AML-193 (cell line): ENCODE measurements at places on chromosomes 4 and X.
A peak's percentile ranks its signal among the peaks of the same experiment; 100 is the strongest.

DNA sequence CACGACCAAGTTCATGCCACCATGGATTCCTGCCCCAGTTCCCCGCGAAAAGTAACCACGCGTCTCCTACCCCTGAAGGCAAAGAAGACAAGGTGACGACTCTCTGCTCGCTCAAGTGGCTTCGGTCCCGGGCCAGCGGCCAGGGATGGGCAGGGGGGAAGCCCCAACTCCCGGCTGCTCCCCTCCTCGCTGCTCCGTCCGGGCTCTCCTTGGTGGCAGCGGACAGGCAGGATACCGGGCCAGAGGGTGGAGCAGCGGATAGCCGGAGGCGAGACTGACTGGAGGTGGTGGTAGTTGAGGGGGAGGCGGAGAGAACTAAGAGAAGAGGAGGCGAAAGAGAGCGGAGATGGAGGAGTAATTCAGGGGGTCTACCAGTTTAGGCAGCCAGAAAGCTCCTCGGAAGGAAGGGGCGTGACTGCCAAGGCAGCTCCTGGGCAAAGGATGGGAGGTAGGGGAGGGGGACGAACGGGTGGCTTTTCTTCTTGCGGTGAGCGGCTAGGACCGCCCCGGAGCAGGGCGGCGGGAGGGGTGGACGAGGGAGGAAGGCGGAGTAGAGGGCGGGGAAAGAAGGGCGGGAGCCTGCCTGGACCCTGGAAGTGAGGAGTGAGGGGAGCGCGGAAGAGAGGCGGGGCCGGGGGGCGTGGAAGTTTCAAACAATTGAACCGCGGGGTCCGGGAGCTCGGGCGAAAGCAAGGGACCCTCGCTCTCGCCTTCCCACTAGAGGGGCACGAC is at the start of gene AMOT:
TSS of gene AMOT (minus strand) at position 450 of the 732 bp plus-strand sequence. CDS start 17,705 bp downstream, outside the sequence.
- peak; percentile 26 for DNase-seq

DNA sequence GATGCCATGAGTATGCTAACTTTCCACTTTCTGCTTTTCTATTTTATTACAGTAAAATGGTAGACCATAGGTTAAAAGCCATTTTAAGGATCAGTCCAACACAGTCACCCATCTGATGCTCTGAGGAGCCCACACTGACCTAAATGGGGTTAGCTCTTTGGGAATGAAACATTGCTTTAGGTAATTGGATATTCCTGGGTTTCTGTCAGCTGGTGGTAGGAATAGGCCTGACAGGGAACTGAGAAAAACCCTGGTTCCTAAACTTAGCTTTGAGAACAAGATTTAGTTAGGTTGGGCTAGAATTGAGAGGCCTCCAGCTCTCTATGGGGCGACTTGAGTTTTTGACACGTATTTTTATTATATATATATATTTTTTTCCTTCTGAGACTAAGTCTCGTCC is 40.4 kb downstream of the MCUB start:
- no peak for DNase-seq

- DNase-seq, result no peak
Measured at GRCh38 chr4:77802402-77802801, 16.8 kb downstream of the CNOT6L start.

DNA sequence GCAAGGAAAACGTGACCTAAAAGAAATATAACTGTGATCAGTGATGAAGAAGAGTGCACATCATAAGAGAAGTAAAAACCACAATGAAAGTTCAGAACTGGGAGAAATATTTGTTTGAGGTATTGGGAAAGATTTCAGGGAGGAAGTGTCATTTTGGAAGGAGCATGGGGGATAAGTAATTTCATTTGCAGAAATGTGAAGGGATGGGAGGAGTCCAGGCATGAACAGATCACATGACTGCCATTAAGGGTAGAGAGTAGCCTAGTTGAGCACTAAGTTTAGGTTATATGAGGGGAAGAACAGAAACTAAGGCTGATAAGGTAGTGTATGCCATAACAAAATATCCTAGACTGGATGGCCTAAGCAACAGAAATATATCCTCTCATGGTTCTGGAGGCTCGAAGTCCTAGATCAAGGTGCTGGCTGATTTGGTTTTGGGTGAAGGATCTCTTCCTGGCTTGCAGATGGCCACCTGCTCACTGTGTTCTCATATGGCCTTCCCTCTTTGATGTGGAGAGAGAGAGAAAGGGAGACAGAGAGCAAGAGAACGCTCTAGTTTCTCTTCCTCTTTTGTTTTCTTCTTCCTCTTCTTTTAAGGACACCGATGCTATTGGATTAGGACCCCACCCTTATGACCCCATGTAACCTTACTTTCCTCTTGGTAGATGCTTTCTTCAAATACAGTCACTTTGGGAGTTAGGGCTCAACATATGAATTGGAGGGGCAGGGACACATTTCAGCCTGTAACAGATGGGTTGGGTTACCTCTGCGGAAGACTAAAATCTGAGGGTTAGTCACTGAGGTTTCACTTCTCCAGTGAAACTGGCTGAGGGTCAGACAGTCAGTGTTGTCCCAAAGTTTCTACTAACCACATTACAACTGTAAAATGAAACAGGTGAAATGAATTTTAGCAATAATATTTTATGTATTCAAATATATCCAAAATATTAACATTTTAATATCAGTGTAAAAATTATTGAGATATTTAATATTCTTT is 77.9 kb downstream of the EGF start:
- no peak for DNase-seq

DNA sequence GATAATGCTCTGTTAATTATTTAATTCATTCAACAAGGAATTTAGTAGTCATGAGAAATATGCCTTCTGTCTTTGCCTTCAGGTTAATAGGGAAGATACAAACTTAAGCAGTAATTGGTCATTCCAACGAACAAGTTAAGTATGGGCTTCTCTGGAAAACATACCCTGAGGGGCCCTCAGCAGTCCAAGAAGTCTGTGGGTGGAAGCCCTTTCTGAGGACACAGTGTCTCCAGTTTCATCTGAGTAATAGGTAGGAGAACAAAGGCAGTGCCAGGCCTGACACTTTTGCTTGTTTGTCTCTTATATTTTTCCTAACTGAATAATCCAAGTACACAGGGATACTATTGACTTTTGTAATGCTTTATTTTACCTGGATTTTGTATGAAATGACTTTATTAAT is 262.5 kb downstream of the FBXW7 start:
- DNase-seq, result no peak

DNA sequence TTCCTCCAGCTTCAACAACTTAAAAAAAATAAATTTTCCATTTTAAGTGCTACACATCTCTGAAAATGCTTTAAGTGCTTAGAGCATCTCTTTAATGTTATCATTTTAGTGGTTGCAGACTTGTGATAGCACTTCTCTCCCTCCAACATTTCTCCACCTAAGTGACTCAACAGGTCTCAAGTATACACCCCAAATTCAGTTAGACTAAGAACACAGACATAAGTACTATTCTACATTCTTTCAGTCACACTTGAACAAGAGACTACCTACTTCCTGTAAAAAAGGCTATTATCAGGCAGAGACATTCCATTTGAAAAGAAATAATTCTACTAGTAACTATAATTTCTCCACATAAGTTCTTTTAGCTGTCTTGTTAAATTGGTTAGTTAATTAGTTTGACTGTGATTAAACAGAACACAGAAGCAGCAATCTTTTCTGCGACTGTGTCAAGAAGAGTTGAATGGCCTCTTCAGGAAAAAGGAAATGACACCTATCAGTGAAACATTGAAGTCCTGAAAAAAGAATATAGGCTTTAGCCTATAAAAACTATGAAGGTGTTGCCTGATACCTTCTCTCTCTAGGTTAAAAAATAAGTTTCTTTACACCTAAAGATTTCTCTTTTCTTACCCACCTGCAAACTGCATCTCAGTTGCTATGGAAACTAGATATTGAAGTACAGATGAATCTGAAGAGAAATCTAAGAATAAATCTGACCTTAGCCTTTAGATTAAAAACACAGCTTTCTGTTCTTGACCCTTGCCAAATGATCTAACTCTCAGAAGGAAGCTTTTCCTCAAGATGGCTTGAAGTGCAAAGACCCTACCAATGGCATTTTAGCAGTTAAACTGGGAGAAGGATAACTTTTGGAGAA is 18.0 kb downstream of the NAF1 start:
- no peak for DNase-seq

- DNase-seq, result no peak
Measured at GRCh38 chrX:73481521-73481920, 34.7 kb downstream of the CDX4 start.

DNA sequence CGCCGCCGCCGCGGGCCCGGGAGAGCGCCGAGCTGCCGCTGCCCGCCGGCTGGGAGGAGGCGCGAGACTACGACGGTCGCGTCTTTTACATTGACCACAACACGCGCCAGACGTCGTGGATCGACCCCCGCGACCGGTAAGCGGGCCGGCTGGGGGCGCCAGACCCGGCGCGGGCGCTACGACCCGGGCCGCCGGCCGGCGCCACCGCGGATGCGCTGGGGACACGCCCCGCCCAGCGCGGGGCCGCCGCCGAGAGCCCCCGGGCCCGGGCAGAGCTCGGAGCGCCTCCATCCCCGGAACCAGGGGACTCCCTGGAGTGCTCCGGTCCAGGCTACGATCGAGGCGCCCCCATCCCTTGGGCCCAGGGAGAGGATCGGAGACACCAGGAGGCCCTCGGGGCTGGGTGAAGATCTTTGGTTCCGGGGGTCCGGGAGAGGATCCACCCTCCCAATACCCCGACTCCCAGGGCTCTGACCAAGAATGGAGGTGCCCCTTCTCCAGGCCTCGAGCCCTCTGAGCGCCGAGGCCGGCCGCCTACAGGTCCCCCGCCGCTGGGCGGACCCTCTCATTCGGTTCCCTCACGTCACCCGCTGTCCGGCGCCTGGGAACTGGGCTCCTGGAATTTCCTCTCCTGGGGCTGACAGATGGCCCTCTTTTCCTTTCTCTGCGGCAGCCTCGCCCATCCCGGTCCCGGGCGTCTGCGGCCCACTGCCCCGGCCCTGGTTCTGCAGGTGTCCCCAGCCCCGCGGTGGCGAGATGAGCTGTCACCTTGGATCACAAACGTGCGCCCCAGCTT is 48.8 kb downstream of the CLDN34 start:
- no peak for DNase-seq

DNA sequence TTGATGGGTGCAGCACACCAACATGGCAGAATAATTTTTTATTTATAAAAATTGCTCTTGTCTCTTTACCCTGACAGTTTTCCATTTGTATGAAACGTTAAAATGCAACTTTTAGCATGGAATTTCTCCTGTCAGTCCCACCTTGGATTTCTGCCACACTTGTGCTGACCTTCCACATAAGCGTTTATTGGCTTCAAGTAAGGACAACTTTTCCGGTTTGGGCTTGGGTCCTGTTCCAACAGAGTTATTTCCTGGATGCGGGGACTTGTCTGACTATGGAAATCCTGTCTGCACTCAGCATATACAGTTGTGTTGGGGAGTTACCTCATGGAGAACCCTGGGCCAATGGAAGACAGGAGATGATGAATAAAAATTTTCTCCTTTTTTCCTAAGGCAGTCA is 294.7 kb downstream of the NAF1 start:
- DNase-seq, result no peak

GRCh38 chr4:150600812-150601445 is 19.0 kb downstream of the MAB21L2 start:
- DNase-seq, result no peak

DNA sequence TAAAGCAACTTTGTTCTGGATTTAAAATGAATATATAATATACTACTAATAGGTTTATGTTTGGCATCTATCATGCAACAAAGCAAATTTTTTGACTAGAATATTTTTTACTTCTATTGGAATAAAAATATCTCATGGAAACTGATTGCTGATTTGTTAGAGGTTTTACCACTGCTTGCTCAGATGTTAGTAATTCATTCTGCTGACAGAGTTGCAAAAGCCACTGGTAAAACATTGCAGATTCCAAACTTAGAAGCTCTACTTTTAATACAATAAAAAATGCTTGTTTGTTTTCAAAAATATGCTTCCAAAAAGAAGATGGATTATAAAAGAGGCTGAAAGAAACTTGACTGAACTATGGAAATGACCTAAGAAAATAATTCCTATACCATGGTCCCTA is 795.2 kb downstream of the PCDH18 start:
- DNase-seq, result no peak

GRCh38 chr4:123598331-123598730 is 201.7 kb downstream of the SPRY1 start:
- DNase-seq, result peak; percentile 17

DNA sequence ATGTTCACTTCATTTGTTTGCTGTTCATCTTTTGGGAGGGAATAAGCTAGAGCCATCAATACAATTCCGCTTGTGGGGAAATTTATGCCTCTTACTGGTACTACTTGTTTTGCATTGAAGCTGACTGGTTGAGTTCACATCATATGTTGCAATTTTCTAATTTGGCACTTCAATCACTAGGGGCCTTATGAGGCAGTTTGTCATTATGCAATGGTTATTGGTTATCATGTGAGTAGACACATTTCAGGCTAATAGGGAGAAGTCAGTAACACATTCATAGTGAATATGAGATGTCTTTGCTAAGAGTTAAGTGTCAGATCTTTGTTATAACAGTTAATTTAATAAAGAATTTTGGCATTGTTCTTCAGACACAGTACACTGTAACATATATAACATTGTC is 5.0 kb downstream of the RPL36A start:
- peak; percentile 71 for DNase-seq

DNA sequence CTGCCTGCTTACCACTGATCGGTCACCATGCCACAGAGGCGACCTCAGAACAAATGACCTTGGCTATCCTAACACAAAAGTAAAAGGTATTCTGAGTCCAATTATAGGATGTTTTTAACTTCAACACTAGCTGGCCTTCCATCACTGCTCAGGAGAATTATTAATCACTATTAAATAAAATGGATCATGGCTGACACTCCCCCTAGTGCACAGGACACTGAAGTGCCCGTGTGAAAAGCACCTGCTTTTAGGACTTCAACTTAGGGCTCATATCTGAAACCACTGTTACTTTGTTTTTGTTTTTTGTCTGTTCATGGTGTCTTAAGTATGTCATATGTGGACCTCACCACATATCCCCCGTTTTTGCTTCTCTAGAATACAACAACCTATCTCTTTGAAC is 33.9 kb downstream of the STX18 start:
- DNase-seq, result no peak

DNA sequence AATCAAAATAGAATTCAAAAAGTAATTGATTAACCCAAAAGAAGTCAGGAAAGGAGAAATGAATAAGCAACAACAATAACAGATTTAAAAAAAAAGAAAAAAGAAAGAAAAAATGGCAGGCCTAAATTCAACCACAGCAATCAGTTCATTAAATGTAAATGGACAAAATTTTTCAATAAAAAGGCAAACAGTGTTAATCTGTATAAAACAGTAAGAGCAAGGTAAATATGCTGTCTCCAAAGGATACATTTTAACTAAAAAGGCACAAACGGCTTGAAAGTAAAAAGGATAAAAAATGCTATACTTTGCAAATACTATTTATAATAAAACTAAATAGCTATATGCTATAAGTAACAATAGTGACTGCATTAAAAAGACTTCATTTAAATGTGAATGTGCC is 582.0 kb downstream of the SPRY1 start:
- no peak for DNase-seq

DNA sequence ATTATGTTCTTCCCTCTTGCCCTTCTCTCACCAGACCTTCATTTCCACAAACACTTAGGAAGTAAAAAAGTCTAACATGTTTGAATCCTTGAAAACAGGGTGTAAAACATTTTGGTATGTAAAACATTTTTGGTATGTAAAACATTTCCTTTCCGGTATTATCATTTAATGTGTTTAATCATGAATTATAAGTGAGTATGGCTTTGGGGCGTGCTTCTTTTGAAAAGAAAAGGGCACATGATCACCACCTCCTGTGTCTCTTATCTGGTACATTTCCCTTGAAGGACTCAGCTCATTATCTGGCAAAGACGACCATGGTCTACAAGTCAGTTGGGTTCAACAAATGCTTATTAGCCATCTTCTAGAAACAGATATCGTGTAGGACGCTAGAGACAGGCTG is 283.6 kb downstream of the FRMPD4 start:
- no peak for DNase-seq

GRCh38 chrX:70171624-70172023 is 5.7 kb upstream of the DGAT2L6 start:
- no peak for DNase-seq
